Hematopoietic multipotent progenitor cell (in vitro differentiated cells): ENCODE measurements at places on chromosomes 13 and 19.

DNA sequence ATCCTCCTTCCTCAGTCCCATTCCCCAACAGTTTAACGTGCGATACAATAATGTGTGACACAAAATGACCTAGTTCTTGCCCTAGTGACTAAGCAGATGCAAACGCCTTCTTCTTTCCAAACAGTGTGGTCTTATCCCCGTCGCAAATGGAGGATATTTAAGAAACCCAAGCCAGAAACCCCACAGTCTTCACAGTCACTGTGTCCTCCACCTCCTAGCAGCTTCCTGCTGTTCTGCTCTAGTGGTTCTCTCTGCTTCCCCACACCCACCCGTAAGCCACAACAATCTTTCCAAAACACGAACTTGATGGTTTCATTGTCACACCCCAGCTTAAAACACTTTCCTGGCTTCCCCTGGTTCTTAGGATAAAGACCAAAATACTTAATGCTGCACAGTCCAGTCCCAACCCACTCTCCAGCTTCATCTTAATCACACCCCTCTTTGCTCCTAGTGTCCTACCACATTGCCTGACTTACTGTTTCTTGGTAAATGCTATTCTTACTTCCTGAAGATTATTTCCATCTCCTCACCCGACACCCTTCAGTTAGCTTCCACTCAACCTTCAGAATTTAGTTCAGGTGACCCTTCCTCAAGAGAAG, 32.3 kb downstream of the ITM2B start:
- DNase-seq, result no peak

GRCh38 chr13:48038761-48039160, 1.2 kb downstream of the NUDT15 start:
- no peak for DNase-seq

DNA sequence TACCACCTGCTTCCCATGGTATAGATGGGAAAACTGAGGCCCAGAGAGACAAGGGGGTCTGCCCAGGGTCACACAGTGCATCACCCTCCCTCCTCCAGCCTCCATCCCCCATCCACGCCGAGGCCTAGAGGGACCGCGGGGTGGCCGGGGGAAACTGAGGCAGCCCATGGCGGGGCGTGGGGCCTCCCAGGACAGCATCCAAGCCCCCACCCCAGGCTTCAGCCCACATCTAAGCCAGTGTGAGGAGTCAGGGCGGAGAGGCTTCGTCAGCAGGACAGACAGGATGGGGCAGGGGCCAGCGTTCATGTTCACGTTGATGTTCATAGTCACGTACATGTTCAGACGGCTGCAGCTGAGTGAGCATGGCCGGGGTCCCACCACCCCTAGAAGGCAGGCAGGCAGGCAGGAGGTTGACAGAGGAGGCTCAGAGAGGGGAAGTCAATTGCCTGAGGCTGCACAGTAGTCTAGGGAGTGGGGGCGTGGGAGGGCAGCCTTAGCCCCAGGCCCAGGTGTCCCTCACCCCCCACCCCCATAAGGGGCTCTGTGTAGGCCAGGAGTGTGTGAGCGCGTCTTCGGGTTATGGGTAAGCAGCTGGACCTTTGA, 23.3 kb downstream of the SMIM24 start:
- no peak for DNase-seq

DNA sequence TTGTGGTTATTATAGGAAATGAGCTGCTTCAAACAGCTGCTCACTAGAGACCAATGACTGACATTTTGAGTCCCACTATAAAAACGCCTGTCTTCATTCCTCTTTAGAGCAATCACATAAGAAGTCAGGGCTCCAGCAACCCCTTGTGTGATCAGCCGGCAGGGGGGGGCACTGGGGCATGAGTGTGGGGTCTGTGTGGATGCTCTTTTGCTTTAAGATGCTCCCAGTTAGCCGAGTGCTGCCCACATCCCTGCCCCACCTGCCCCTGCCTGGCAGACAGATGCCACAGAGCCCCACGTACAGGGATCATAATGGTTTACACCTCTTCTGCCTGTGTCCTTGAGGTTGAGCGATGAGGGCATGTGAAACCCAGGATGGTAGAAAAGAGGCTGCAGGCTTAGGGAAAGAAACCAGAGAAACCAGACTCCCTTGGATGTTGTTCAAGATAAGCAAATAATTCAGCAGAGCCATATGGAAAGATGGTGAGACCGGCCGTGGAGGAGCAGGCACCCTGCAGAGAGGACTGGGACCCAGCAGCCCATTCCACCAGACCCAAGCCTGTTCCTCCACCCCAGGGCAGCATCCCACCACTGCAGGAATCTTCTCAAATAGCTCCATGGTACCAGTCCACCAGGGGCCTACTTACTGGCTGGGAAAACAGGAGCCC, 55.4 kb downstream of the CHST8 start:
- DNase-seq, result no peak

- no peak for DNase-seq
Measured at GRCh38 chr13:23144431-23144830, 36.3 kb upstream of the SGCG start.

DNA sequence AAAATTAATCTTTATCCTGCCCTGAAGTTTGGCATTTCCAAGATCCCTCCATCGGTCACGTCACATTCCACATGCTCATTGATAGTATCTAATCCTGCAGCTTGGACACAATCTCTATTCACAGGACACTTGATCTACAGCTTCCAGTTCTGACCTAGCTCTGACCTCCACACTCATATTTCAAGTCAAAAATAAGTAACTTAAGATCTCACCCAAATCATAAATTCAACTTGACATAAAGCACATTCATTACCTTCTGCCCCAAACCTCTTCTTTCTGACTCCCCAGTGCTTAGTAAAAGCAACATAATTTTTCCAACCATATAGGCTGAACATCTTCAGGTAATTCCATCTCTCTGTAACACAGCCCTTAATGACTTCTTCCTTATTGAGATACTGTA, 880.2 kb downstream of the PCDH9 start:
- DNase-seq, result no peak

DNA sequence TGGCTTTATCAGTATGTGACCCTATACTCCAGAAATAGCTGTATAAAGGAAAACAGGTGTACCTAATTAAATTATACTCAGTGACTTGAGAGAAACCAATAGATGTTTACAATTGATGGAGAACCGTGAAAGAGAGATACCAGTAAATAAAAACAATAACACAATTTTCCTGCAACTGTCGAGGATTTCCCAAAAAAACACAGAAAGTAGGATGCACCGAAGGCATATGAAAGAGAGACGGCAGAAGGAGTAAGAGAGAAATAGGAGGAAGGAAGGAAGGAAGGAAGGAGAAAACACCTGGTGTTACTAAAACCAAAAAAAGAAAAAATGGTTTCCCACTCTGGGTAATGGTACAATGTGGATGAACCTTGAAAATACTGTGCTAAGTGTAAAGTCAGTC, 6.8 kb upstream of the ZNF229 start:
- DNase-seq, result no peak

- no peak for DNase-seq
Measured at GRCh38 chr13:50006426-50007135, 8.7 kb upstream of the KCNRG start.

GRCh38 chr13:36454987-36455386, 22.7 kb downstream of the CCNA1 start:
- peak; percentile 48 for DNase-seq

DNA sequence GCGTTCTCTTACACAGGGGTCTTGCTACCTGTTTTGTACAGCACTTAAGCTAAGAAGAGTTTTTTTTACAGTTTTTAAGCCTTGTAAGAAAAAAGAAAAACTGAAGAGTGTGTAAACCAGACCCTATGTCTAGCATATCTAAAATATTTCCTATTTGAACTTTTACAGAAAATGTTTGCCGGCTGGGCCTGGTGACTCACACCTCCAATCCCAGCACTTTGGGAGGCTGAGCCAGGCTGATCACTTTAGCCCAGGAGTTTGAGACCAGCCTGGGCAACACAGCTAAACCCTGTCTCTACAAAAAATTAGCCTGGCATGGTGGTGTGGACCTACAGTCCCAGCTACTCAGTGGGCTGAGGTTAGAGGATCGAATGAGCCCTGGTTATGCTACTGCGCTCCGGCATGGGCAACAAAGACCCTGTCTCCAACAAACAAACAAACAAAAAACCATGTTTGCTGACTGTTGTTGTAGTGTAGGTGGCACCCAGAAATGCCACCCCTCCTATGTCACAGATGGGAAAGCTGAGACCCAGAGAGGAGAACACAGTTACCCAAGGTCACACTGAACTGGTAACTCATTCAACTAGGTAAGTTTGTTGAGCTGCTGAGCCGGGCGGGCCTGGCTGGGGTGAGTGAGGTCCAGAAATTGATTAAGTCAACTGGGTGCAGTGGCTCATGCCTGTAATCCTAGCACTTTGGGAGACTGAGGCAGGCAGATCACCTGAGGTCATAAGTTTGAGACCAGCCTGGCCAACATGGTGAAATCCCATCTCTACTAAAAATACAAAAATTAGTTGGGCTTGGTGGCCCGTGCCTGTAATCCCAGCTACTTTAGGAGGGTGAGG, 1.9 kb upstream of the VASP start:
- DNase-seq, result no peak

DNA sequence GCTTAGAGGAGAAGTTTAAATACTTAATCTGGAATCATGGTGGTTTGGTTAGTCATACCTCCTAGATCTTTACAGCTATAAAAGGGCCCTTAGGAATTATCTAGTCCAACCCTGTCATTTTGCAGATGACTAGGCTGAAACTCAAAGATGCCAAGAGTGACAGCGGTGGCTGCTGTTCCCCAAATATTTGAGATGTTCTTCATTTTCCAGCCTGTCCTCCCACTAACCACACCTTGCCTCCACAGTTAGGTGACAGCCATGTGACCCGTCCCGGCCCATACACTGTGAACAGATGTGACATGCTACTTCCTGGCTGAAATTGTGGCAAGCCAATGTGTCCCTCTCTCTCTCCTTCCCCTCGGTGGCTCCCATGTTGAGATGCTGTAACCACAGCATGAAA, 225.5 kb upstream of the IPO5 start:
- no peak for DNase-seq

GRCh38 chr19:20863176-20863575, 59.9 kb upstream of the ZNF85 start:
- DNase-seq, result no peak

DNA sequence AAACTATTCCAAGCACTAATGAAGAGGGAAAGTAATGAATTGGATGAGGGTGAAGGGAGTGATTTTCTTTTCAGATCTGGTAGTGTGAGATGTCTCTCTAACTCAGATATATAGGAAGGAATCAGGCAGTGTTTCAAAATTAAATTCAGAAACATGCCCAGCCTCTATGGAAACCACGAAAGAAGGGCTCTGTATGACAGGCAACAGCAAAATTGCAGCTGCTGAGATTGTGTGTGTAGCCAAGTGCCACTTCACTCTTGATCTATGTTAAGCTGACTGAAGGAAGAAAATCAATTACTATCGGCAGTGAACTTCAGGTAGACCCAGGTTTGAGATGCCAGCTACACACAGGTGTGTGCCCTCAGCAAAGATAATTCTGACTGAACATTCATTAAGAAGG, 387.4 kb downstream of the PCDH9 start:
- no peak for DNase-seq

DNA sequence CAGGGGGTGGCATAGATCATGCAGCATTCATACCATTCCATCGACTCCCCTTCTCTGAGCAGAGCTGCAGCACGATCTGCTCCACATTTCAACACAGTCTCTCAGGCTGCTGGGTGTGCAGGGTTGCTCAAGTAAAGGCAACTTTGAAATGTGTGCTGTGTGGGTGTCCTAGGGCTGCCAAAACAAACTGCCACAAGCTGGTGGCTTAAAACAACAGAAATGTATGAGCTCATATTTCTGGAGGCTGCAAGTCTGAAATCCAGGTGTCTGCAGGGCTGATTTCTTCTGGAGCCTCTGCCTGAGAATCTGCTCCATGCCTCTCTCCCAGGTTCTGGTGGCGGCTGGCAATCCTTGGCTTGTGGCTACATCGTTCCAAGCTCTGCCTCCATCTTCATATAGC, 63.7 kb upstream of the WDFY2 start:
- no peak for DNase-seq

DNA sequence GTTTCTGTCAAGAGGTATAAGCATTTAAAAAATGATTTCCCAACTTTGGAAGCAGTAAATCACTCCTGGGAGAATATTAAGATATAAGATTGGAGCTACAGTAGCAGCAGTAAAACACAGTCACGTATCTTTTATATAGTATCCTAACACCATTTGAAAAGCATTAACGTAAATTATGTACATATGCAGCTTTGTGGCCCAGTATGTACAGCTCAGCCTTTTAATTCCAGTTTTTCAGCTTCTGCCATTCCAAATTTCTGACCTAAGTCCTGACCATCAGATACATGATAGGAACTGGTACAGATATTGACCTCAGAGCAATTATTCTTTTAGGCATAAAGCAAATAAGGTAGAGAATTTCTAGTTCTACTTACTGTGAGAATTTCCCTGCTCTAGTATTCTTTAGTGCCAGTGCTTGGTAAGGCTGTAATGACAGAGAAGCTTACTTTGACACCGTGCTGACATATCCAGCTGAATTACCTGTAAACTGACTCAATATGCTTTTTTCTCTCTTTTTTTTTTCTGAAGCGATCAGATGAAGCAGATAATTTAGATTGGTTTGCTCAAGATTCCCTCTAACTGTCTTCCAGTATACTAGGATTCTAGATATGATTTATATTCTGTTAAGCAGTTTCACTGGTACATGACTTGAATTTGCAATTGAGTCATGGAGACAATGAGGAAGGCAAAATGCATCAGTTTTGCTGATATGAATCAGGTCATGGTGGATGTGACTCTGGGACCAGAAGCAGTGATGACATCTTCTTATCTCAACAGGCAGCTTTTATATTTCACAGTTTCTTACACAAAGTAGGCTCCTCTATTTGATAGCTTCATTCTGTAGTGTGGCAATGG, 703.6 kb downstream of the SLITRK6 start:
- no peak for DNase-seq

- no peak for DNase-seq
Measured at GRCh38 chr19:12873891-12874745, 7.1 kb downstream of the DNASE2 start.

DNA sequence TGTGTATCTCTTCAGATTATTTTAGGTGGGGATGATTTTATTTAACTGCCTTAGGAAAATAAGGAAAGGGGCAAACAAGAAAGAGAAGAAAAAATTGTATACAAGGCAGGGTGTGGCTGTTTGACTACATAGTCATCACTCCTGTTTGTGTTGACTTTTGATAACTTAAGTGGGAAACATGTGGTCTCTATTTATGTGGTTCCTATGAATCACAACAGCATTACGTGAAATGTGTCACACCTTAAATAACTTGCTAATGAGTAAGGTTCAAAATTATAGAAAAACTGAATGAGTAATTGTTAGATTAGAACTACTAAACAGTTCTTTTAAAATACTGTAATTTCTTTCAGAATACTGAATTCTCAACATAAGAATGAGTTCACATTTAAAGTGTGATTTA, 69.3 kb downstream of the LMO7 start:
- no peak for DNase-seq

- DNase-seq, result no peak
Measured at GRCh38 chr13:25744178-25744577, 307.6 kb downstream of the SHISA2 start.

- DNase-seq, result no peak
Measured at GRCh38 chr13:99366075-99366987, 59.1 kb upstream of the GPR183 start.

DNA sequence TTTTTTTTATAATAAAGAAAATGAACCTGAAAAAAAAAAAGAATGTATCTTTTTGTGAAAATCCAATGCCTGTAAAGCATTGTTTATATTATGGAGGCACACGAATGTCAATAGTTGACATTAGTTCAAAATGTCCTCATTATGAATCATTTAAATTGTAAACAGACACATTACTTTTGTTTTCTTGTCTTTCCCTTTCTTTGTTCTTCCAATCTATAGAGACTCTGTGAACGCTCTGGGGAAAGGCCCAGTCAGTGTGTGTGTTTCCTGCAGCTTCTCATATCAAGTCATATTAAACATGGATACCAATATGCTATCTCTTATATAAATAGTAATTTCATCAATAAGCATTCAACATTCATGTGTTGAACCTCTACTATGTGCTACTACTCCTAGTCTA, 193.1 kb downstream of the KCTD12 start:
- DNase-seq, result no peak
